ENCODE measurements at places on chromosomes 6 and 20.

DNA sequence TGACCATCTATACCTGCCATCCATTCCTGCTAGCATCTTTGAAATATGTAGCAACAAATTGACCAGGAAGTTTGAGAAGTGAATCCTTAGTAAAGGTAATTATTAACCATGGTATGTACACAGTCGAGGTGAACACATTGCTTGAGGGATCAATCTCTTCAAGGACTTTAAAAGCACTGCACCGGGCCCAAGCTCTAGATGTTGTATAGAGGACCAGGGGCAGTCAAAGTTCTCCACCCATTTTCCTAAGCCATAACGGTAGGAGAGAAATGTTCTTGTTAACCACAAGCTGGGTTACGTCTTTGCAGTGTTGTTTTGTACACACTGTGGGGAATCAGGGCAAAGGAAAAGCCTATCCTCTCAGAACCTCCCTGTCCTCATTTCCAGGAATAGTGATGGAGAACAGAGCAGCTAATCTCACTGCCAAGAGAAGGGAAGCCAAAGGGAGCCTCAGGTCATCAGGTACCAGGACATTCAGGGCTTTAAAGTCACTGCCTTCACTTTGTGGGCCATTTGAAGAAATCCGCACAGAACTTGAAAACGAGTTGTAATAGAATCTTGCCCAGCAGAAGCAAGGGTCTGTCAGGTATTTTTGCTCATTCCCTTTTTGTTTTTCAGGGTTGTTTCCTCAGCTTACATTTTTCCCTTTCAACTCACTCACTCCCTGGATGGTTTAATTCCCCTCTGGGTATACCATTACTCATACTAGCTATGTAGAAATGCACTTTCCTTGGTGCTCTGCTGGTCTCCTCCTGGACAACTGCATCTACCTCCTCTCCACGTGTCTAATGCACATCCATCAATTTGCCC lies 5.3 kb upstream of the PM20D2 start:
- no peak for DNase-seq

DNA sequence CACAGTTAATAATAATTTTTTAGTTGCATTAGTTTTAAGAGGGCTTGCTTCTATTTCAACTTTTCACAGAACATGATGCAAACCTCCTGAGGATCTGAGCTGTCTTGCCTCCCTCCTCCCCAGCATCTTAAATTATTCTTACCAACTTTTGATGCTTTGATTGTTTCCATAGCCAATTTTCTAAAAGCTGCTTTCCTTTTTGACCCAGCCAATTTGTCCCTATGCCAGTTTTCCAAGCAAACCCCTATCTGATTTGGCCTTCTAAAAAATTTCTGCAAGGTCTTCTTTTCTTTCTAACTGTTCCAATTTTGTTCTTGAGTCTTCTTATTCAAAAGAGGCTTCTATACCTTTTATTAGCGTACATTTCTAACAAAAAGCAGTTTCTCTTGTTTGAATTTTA lies 26.5 kb upstream of the SNAP25 start:
- DNase-seq = no peak

DNA sequence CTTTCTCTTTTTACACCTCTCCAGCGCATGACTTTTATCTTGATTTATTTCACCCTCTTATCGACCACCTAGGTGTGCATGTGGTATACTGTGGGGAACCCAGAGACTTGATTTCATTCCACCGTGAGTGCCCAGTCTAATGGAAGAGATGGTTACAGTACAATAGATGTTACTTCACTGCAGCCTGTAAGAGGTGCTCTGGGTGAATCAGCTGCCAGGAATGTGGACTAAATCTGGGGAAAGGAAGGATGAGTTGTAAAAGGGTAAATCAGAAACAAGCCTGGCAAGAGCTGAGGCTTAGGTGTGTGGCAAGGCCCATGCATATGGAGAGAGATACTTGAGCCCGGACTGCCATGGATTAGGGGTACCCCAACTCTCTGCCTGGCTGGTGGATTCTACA lies 7.4 kb downstream of the STK35 start:
- no peak for DNase-seq

GRCh38 chr6:10520468-10520867 lies 683 bp upstream of the GCNT2 start:
- no peak for DNase-seq

DNA sequence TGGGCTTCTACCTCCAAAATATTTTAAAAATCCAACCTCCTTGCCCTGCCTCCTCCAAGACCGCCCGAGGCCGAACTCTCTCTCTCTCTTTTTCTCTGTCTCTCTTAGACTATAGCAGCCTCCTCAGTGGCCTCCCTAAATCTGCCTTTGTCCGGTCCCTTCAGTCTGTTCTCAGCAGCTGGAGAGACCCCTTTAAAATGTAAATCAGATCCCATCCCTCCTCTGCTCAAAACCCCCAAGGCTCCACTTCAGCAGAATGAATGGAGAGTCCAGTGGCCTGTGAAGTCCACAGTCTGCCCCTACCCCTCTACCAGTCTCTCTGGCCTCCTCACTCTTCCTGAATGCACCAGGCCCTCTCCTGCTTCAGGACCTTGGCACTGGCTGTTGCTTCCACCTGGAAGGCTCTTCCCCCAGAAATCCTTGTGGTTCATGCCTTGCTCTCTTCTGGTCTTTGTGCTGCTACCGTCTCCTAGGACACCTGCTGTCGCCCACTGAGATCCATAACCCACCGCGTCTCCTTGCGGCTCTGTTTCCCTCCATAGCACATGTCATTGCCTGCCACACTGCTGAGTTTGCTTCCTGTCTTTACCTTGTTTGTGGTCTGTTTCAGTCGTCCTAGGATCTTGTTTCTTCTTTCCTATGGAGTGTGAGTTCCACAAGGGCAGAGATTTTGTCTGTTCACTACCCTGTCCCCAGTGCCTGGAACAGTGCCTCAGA lies 6.0 kb downstream of the MLN start:
- no peak for DNase-seq

DNA sequence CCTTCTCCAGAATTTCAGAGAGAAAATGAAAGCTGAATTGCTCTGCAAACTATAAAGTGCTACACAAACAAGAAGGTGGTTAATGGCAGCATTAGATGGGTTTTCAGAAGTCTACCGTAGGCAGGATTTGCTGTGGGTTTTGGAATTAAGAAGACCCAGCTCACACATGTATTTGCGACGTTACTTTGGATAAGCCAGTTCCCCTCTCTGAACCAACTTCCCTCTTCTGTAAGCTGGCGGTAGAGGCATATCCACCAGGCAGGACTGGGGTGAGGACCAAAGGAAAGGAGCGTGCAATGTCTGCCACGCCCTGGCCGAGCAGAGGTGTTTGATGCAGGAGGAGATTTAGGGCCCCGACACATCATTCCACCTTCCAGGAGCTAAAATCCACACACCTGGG lies 6.9 kb downstream of the RSPO4 start:
- DNase-seq = no peak

DNA sequence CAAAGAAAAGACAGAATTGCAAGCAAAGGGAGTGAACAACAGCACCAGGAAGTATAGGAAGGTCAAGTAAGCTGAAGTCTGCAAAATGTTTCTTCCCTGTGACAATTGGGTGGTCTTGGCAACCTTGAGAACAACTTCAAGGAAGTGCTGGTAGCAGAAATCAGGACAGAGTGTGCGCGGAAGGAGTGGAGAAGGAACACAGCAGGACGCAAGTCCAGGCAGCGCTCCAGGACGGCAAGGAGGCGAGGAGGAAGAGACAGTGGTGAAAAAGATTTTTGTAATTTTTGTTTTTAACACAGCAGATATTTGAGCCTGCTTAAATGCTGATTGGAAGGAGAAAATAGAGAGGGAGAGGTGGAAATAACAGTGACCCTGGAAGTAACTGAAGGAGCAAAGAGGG lies 141.7 kb downstream of the F13A1 start:
- no peak for DNase-seq

- no peak for DNase-seq
Measured at GRCh38 chr6:3284436-3284876, 25.7 kb downstream of the PSMG4 start.

- DNase-seq = no peak
Measured at GRCh38 chr6:13234130-13234529, 94.2 kb downstream of the TBC1D7 start.

- DNase-seq = no peak
Measured at GRCh38 chr20:58092871-58093270, 135.6 kb downstream of the ANKRD60 start.

DNA sequence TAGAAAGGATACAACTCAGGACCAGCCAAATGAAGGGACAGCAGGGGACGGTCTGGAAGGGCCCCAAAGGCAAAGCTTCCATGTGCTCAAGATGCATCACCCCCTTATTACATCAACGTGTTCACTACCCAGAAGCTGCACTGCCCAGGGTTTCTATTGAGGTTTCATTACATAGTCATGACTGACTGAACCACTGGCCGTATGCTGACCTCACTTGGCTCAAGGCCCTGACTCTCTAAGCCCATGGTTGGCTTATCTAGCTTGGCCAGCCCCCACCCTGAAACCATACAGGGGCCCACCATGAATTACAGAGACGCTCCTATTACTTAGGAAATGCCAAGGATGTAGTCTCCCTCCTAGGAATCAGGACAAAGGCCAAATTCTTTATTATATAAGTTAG lies 179.4 kb downstream of the FOXC1 start:
- no peak for DNase-seq

DNA sequence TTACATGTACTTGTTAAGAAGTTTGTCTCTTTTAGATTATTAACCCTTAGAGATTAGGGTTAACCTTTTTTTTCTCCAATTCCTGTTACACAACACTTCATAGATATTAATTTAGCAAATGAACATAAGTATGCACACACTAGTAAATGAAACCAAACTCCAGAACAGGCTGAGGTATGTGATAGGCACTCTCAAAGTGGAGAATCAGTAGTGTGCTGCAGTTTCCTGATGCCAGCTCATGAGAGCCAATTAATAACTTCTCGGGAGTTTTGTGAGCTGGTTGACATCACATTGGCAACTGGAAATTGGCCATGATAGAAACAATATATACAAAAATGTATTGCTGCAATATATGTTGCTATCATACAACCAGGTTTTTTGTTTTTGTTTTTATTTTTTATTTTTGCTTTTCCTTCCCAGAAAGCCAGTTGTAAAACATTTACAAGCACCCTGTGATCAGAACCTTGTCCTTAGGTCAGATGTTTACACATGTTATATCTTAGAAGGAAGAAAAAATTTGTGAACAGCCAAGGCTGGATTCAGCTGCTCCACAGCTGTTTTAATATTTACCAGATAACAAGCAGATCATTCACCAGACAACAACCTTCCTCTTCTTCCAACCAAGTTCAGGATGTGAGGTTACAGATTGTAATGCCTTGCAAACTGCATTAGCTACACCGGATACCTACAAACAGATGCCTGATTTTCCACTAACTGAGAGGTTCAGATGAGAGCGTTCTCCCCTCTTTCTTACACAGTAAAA lies 42.4 kb upstream of the ECHDC1 start:
- DNase-seq = no peak

- no peak for DNase-seq
Measured at GRCh38 chr6:151015101-151015700, 149.7 kb downstream of the MTHFD1L start.

GRCh38 chr20:6100246-6100645 lies 22.6 kb downstream of the FERMT1 start:
- no peak for DNase-seq

DNA sequence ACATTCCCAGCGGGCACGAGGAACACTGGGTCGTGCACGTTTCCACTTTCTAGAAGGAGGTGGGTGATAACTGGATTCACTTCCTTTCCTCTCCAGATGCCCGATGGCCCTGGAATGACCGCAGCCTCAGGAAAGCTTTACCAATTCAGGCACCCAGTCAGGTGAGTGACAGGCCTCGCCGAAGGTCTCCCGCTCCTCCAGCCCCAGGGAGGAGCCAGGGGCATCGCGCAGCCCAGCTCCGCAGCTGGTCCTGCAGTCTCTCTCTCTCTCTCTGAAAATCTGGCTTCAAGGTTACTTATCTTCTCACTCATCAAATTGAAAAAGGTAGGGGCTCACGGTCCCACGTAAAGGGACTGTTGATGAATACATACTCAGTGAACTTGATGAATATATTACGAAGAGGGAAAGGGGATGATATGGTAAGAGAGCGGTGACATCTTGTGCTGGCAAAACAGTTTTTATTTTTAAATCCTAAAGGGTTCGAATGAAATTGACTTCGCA lies 891 bp downstream of the RIPPLY2 start:
- DNase-seq = no peak

- DNase-seq = no peak
Measured at GRCh38 chr20:46602429-46602828, 48.8 kb downstream of the SLC13A3 start.

GRCh38 chr6:145076115-145076841 lies 659.0 kb downstream of the EPM2A start:
- DNase-seq = no peak

DNA sequence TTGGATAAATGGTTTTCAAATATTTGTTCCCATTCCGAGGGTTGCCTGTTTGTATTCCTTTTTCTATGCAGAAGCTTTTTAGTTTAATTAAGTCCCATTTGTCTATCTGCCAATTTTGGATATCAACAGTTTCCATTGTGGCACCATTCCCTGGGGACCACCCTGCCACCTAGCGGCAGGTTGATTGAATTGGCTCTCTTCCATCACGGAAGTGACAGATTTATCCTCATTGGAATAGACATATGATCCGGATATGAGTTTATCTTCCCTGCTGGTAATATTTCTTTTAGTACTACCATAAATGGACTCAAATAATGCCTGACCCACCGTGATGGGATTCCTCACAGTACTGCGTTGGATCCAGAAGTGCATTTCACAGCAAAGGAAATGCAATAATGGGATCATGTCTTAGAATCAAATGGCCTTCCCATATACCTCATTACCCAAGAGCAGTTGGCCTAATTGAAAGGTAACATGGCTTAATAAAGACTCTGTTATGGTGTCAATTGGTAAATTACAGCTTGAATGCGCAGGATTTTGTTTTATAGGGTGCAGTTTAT lies 327.0 kb downstream of the BMP2 start:
- no peak for DNase-seq

- no peak for DNase-seq
Measured at GRCh38 chr6:155544677-155545076, 89.0 kb upstream of the NOX3 start.

DNA sequence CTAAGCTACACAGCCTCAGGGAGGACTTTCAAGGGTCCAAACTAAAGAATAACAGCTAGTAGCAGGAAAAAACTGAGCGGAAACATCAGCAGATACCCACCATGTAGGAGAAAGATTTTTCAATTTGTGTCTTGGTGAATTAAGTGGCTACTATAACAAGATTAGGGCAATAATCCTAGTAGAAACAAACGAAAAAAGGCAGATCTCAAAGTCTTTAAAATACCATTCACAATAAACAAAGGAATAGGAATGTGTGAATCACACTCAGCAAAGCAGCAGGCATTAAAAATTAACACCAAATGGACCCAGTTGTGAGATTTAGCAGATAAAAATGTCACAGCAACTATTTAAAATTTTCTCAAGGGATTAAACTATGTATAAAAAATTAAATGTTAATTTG lies 761.2 kb downstream of the TENT5A start:
- no peak for DNase-seq

All from amniotic stem cell (primary cell).